ENCODE measurements at places on chromosomes 6 and 20.

- no peak for DNase-seq
These were observed 60.8 kb downstream of the DACT2 start for GRCh38 chr6:168258795-168259194.

DNA sequence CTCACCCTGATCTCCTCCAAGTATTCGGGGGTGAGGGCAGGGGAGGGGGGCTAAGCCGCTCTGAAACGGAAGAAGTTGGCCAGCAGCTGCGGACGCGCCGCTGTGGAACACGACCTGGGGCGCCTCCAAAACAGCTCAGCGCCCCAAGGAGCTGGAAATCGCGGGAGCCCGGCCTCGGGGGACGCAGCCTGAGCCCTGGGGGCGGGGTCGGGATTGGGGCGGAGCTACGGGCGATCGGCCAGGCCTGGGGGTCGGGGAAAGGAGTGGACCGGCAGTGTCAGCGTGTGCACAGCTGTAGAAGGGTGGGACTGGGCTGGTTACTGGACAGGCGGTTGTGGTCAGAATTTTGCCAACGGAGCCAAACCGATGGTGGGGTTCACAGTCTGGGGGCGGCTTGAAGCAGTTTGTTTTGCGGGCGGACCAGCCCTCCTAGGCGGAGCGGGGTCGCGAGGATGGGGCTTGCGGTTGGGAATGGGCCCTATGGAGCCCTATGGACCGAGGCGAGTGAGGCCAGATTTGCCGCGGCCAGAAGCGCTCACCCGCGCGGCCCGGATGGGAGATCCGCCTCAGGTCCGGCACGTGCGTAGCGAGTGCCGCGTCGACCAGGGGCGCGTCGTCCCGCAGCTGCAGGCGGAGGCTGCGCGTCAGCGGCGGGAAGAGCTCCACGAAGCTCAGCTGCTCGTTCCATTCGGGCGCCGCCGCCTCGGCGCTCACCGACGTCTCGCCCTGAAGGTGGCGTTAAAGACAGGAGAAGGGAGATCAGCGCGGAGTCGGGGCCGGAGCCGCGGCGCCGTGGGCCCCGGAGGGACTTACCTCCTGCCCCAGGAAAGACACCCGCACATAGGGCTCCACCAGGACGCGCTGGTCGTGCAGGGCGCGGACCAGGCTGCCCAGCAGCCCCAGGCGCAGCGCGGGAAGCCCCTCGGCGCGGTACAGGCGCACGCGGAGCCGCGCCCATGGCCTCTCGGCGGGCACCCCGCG lies 14.3 kb upstream of the SPAG4 start:
- peak; percentile 39 for DNase-seq

- DNase-seq: no peak
These were observed 229.9 kb upstream of the GRIK2 start for GRCh38 chr6:101163611-101164010.

GRCh38 chr6:138719744-138720143 lies 53.8 kb upstream of the CCDC28A start:
- DNase-seq: no peak

- no peak for DNase-seq
These were observed 46.0 kb downstream of the NUDT3 start for GRCh38 chr6:34346175-34347119.

DNA sequence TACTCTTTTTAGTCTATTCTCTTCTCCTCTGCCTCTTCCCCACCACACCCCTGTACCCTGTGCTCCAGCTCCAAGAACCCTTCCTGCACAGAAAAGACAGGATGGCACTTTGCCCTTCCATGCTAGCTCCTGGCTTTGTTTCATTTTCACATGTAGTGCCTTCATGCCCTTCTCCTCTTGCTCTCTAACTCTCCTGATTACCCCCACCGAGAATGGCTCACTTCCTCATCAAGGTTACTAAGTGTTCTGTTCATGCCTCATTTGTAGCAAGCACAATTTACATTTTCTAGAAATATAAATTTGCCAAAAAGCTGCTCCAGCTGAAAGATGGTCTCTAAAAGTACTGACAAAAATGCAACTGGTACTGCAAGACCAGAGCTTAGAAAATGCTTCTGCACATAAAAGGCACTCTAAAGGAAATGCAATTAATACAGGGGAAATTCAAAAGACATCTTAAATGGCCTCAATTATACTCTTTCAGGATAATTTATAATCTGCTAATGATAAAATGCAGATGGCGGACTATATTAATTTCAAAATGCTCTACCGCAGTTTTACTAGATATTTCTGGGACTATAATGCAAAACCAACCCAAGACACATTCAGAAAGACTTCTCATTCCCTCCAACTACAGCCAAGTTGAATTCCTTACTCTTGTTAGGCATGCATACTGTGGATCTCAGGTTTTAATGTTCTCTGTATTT lies 570.2 kb downstream of the PRKN start:
- DNase-seq: no peak

DNA sequence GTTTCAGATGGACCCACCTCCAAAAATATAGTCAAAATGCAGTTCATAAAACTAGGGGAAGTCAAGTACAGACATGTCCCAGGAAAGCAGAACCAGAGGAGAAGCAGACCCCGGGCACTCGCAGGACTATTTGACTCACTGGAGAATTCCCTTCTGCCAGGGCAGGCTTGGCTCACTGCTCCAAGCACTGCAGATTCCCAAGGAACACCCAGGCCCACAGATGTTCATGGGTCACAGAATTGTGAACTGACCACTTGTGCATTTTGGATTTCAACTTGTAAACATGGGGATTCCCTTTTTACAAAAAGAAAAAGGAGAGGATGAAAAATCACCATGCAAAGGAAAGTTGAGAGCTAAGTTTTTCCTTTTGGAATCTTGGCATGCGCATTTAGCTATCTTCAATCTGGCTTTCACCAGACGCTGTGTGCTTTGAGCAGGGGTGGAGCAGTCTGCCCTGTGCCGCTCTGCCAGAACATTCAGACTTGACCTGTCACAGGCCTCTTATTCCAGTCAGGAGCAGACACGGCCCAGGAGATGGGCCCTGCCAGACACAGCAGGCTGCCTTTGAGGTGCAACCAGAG lies 237.5 kb upstream of the TAB2 start:
- no peak for DNase-seq

GRCh38 chr6:168372889-168373288 lies 53.3 kb upstream of the DACT2 start:
- DNase-seq: peak; percentile 76

GRCh38 chr20:25051386-25052155 lies 6.4 kb downstream of the ACSS1 start:
- DNase-seq: no peak

DNA sequence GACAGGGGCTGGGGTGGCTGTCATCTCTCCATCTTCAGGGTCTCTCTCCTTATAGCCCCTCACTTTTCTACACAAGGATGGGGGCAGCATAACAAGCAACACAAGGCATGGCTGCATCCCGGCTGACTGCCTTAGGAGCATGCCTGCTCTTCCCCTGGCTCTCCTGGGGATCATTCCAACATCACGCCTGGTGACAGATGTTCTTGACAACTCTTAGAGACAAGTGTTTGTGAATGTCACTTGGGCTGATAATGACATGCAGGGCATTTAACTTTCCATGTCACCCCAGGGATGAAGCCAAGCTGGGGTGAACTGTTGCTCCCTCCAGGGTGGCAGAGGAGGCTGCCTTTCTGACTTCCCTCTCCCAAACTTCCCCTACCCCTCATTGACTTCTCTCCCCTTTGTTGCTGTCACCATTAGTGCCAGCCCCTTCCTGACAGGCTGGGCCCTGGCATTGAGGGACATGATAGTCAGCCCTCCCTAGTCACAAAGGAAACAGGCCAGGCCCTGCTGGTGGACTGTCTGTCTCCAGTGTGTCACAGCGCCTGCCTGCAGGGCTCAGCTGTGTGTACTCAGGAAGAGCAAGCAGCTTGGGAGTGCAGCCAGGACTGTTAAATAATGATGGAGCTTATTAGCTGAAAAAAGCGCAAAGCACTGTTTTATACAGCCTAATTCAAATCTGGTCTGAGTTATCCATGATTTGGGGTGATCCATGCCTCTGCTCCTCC lies 161.8 kb downstream of the LRFN2 start:
- DNase-seq: peak; percentile 32

- DNase-seq: peak; percentile 97
These were observed 1.4 kb upstream of the TRERF1 start for GRCh38 chr6:42453031-42453653.

DNA sequence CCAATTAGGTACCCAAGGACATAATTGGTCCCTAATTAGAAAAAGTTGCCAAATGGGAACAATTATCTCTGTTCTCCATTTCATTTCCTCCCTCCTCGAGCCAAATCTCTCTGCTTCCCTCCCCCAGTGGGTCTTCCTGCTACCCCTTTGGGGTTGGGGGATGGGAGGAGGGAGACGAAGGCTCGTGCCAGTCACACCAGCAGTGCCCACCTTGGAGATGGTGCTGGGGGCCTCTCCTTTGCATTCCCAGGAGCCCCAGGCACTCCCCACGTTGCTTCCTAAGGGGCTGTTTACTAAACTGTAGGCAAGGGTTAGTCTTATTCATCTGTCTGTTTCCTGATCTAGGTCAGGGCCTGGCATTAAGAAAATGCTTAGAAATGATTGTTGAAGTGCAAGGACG lies 33.1 kb downstream of the MDFI start:
- DNase-seq: peak; percentile 28

- no peak for DNase-seq
These were observed 93.6 kb downstream of the SYNE1 start for GRCh38 chr6:152543519-152543918.

- DNase-seq: no peak
These were observed 143.3 kb upstream of the HDDC2 start for GRCh38 chr6:125445054-125445453.

GRCh38 chr6:39173270-39173669 lies 56.0 kb downstream of the KCNK5 start:
- no peak for DNase-seq

DNA sequence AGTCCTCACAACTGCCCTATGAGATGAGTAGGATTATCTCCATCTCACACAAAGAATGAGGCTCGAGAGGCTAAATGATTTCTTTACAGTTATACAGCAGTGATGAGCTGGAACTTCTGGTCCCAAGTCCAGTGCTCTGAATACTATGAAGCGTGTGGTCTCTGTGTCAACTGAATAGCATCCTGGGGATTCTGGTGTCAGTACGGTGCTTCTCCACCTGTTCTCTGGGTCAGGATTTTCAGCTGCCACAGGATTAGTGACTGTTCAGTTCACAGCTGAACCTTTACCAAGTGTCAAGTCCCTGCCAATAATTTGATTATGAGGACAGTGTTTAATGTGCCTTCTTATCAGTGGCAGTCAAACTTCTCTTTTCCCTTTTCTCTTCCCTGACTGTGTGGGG lies 5.2 kb upstream of the MAFB start:
- no peak for DNase-seq

DNA sequence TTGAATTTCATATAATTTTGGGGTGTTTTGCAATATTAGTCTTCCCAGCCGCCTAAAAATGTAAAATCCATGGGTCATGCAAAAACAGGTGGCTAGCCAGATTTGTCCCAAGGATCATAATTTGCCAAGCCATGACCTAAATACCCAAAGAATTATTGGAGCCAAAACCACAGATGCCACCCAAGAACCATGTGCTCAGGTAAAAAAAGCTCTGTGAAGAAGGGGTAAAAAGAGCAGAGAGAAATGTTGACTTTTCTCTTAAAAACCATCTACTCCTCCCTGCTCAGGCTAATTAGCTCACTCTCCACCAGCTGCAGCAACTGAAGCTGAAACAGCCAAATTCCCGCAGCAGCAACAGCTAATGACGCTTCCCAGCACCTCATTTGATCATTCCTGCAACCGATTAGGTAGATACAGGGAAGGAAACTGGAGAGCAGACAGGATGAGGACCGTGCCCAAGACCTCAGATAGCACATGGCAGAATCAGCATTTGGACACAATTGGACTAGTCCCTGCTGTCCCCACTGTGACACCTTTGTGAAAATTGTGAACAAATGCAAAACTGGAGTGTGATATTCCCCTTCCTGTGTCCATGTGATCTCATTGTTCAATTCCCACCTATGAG lies 107.9 kb upstream of the NXT1 start:
- DNase-seq: no peak

DNA sequence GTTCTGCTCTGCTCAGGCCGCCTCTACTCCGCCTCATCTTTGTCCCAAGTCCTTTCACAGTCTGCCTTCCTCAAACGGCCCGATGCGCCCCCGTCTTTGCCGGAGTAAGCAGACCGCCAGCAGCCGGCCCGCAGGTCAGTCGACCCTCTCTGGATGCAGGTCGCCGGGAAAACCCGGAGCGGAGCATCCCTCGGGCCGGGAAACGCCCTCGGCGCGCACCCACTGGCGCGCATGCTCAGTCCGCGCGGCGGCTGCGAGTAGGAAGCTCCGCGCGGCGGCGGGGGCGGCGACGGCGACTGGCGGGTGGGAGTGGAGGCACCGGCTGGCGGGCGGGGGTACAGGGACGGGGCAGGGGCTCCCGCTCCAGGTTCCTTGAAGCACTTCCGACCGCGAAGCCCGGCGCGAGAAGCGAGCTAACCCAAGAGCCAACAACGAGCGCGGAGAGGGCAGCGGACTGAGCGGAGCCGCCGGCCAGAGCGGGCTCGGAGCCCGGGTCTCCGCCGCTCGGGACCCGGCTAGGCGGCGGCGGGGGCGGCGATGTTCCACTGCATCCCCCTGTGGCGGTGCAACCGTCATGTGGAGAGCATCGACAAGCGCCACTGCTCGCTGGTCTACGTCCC lies at the start of gene LRRC1:
LRRC1 (plus strand) TSS at position 286 of the 620 bp plus-strand sequence; CDS start at position 538, 252 bp downstream.
- DNase-seq: peak; percentile 90

GRCh38 chr6:107641500-107641941 lies 151.6 kb downstream of the SOBP start:
- no peak for DNase-seq

DNA sequence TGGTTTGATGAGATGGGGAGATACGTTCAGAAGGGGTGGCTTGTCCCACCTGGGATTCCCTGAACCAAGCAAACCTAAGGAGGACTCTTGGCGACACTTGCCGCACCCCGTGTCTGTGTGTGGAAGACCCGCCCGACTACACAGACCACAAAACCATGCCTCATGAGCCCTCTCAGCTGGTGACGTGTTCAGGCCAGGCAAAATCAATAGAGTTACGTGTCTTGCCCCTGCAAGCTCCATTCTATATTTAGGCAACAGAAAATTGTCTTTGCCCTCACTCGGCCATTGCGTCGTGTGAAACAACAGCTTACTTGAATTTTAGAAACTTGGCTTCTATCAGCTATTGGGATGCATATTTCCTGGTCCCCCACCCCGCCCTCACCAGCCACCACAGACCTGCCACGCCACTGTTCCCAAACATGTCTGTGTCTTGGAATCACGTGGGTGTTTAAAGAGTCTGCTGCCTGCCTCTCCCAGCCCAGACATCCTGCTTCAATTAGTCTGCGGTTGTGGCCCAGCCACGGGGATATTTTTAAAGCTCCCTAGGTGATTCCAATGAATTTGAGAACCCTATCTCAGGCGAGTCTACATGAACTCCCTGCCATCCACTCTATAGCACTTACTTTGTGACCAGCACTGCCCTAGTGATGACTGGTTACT lies 279.2 kb upstream of the EXOC2 start:
- no peak for DNase-seq

GRCh38 chr6:136726837-136727557 lies 65.3 kb downstream of the MAP3K5 start:
- DNase-seq: no peak

DNA sequence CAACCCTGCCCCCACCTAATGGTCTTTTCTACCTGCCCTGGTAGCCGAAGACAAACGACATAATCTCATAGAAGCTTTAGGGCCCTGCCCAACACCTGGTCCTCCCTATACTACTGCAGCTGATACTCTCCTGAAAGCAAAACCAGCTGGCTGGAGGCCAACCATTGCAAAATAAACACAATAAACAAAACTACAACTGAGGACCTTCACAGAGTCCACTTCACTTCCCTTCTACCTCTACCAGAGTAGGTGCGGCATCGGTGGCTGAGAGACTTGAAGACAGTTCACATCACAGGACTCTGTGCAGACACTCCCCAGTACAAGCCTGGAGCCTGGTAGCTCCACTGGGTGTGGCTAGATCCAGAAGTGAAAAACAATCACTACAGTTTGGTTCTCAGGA lies 476.2 kb downstream of the MMUT start:
- DNase-seq: peak; percentile 22

Measured in NCI-H1105 treated with DMSO at 0.1 percent for 48 hours (cell line).